ENCODE measurements at places on chromosomes 1 and 21.

- DNase-seq = no peak
Observed at GRCh38 chr1:19036813-19037605, 80.5 kb upstream of the IFFO2 start.

DNA sequence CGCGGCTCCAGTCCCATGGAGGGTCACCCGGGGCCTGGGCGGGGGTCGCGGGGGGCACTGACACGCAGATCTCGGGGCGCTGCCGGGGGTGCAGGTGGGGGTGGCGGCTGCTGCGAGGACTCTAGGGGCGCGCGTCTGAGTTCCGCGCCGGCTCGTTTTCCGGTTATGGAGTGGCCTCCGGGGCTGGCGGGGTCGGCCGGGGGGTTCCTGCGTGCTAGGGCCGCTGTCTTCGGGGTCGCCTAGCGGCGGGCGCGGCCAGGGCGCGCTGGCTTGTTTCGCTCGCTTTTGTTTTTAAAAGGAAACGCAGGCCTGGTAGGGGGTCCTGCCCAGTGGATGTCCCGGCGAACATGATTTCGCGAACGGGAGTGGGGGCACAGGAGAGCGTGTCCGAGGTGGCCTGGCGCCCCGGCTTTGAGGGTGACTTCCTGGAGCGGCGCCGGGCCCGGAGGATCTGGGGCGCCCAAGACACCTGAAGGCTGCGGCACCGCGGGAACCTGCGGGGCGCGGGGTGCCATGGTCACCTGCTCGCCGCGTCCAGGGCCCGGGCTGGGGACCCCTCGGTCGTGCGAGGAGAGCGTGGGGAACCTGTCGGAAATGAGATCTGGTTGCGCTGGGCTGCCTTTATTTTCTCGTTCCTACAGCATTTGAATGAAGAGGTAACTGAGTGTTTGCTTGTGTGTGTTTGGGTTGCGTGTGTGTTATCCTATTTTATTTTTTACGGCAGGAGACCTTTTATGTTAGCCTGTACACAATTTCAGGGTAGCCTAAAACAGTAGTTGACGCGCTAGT lies 618 bp downstream of the ETS2 start:
- DNase-seq = peak; percentile 44

DNA sequence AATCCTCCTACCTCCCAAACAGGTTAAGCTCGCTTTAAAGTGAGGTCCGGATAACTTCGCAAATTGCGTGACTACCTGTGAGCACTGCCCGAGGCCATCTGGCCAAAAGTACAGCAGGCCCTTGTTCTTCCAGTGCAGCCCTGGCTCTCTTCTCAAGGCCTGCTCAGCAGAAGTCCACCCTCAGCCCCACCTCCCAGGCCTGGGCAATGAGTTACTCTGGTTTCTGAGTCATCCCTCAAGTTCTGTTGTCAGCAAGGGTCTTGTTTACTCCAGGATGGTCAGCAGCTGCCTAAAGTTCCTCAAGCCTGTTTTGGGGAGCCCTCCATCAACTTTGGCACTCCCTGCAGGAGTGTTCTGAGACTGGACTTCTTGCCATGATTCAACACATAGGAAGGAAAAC lies 101.7 kb downstream of the BCAR3 start:
- no peak for DNase-seq

GRCh38 chr1:71276466-71276865 lies 195.6 kb upstream of the ZRANB2 start:
- no peak for DNase-seq

DNA sequence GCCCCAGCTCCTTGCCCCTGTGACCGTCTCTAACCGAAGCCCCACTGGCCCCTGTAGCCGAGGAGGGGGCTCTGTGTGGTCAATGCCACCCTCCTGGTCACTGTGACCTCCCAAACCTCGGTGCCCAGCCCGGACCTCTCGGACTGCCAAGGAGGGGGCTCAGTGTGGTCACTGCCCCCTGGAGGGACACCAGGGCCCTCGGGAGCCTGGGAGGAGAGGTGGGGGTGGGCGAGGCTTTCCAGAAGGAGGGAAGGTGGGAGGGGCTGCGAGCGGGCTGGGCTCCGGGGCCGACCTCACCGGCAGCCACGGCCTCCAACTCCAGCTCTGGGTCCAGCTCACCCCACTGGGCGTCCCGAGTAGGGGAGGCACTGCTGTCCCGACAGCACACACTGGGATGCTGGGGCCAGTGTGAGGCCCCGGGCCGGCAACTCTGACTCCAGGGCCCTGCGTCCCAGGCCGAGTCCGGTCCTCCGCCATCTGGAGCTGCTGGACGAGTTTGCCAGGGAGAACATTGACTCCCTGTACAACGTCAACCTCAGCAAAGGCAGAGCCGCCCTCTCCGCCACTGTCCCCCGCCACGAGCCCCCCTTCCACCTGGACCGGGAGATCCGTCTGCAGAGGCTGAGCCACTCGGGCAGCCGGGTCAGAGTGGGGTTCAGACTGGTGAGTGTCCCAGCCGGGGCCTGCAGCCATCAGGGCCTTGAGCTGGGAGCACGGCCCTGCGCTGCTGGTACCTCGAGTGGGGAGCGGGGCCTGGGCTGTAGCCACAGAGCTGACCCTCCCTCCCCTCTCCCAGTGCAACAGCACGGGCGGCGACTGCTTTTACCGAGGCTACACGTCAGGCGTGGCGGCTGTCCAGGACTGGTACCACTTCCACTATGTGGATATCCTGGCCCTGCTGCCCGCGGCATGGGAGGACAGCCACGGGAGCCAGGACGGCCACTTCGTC lies 6.4 kb downstream of the SCNN1D start:
- no peak for DNase-seq

DNA sequence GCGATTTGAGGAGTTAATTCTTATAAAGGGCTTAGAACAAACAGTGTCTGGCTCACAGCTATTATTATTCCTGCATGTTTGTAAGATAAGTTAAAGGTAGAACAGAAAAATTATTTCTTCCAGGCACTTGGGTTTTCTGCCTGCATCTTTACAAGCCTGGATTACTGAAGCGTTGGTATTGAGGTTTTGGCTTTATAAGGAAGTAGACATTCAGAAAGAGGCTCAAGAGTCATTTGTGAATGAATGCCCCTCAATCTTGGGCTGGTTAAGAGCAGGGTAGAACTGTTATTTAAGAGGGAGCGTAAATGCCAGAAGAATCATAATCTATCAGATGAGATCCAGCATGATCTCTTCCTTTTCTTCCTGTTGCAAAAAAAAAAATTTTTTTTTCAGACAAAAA lies 77.3 kb upstream of the ARID1A start:
- no peak for DNase-seq
